ENCODE measurements at places on chromosomes 1 and 21.

DNA sequence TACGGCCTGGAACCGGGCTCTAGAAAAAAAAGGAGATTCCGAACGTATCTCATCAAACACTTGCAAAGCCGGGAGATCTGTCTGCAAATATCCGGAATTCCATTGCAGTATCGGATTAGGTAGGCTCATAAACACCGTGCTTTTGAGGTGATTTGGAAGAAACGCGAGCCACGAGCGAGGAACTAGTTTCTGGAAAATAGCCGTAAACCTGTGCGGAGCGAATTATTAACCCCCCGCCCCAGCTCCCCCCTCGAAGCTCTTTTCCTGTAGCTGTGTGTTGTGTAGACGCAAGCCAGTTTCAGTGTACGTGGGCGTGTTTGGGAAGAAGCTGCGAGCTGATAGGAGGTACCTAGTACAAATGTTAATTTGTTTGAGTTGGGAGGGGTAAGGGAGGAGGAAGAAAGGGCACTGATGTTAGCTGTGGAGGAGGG, 1.1 kb downstream of the RALGPS2 start:
- DNase-seq = no peak

- no peak for DNase-seq
Observed at GRCh38 chr1:216779686-216780085, 56.5 kb upstream of the ESRRG start.

GRCh38 chr1:1000357-1001056, 610 bp upstream of the HES4 start:
- peak; percentile 67 for DNase-seq

DNA sequence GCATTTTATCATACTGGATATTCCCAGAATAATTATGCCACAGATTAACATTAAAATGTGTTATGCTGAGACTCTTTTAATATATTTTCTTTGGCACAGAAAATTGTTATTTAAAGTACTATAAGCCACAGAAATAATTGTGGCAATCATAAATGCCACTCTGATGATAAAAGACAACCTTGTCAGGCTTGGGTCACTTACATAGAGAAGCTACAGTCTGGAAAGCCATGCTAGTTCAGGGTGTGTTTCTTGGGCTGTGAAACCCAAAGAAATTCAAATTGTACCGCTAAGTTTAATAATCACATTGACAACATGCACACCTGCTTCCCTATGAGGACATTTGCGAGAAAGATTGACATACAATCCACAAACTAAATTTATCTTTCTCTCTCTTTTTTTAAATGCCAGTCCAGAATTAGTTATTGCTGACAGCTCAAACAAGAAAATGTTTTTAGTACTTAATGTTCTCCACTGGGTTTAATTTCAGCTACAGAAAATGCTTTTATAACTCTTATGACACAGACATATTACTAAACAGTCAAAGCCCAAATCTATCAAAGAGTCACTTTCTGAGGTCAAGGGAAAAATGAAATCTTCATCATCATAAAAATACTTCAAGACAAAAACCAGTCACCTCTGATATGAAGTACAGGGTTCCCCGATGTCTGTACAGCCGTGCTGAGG, 38.7 kb downstream of the TTC13 start:
- no peak for DNase-seq

DNA sequence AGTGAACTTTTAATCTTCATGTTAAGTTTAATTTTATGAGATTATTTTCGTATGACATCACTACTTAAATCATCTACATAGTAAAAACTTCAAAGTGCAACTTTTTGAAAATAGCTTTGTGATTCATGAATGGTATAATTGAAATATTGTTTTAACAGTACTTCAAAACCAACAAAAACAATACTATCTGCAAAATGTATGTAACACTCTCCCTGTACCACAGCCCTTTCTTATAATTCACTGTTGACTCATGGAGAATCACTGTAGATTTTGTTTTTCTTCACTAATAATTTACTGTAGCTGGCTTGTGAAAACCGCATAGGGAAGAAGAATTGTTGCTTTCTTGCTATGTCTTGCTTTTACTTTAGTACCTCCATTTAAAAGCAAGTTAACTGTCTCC, 301.4 kb upstream of the ADAMTS5 start:
- DNase-seq = no peak

GRCh38 chr1:109089242-109090015, 1.1 kb upstream of the TMEM167B start:
- DNase-seq = peak; percentile 33

GRCh38 chr1:209937996-209938959, at the start of gene SYT14:
TSS of gene SYT14 (plus strand) at chr1:209938217. CDS start at chr1:209938265, 48 bp downstream.
- peak; percentile 30 for DNase-seq
